Subcutaneous preadipocyte (primary cell): ENCODE measurements at places on chromosomes 13 and 19. TPM values are rescaled to one million over a fixed set of nuclear protein-coding genes. Genes with fewer than 3 reads are reported as not detected.

The CLC gene
- not detected in 2 replicates for total RNA-seq

The BCAM gene
- 1.8 and 2.2 TPM in 2 replicates for total RNA-seq

The ZNF611 gene
- 8.1 and 11.3 TPM in 2 replicates for total RNA-seq

The TEX101 gene
- not detected in 2 replicates for total RNA-seq

The LIG4 gene
- total RNA-seq = 5.1 and 8.2 TPM in 2 replicates

The PPAN gene
- total RNA-seq = 35.6 and 45.5 TPM in 2 replicates

The MYPOP gene
- 1.5 and 2.5 TPM in 2 replicates for total RNA-seq

The LRRC63 gene
- under 0.01 and 0.37 TPM in 2 replicates for total RNA-seq

The RABAC1 gene
- total RNA-seq = 75.3 and 170 TPM in 2 replicates

The ZNF221 gene
- total RNA-seq = 6.1 and 7.3 TPM in 2 replicates

The TMEM86B gene
- 0.73 and 2.3 TPM in 2 replicates for total RNA-seq

The LPAR6 gene
- total RNA-seq = 4.0 and 4.1 TPM in 2 replicates

The TPRX2 gene
- not detected in 2 replicates for total RNA-seq

The RAB8A gene
- 80.1 and 113 TPM in 2 replicates for total RNA-seq

The PNMA8A gene
- total RNA-seq = 5.1 and 8.1 TPM in 2 replicates

The SMAD9 gene
- total RNA-seq = 1.8 and 2.2 TPM in 2 replicates

The KIR3DL2 gene
- not detected in 2 replicates for total RNA-seq

The NPHS1 gene
- not detected in 2 replicates for total RNA-seq

The CALR3 gene
- total RNA-seq = not detected in 2 replicates

The CFD gene
- 8.0 and 144 TPM in 2 replicates for total RNA-seq

The ZNF738 gene
- 4.0 and 5.1 TPM in 2 replicates for total RNA-seq

The FGF21 gene
- total RNA-seq = not detected in 2 replicates

The CYP4F11 gene
- total RNA-seq = not detected in 2 replicates

The LIN37 gene
- 14.3 and 16.2 TPM in 2 replicates for total RNA-seq

The ZNF470 gene
- 4.0 and 4.1 TPM in 2 replicates for total RNA-seq

The GPR18 gene
- total RNA-seq = not detected in 2 replicates

The DCLK1 gene
- 38.9 and 78.3 TPM in 2 replicates for total RNA-seq

The ZNF296 gene
- total RNA-seq = 0.20 TPM in 1 of 2 replicates, not detected in the other

The ERICH6B gene
- not detected in 2 replicates for total RNA-seq

The MISP3 gene
- 0.39 and 0.73 TPM in 2 replicates for total RNA-seq

The MTUS2 gene
- under 0.01 TPM in 2 replicates for total RNA-seq

The ACP7 gene
- total RNA-seq = under 0.01 and 0.98 TPM in 2 replicates

The ZNF285 gene
- 1.2 and 3.3 TPM in 2 replicates for total RNA-seq

The LMTK3 gene
- total RNA-seq = not detected in 2 replicates

The RAB20 gene
- 6.6 and 8.1 TPM in 2 replicates for total RNA-seq

The FXYD1 gene
- 1.5 TPM in 1 of 2 replicates, not detected in the other for total RNA-seq

The KATNAL1 gene
- 10.9 and 14.7 TPM in 2 replicates for total RNA-seq

The FAM174C gene
- total RNA-seq = 28.9 and 36.4 TPM in 2 replicates

The CEACAM3 gene
- total RNA-seq = not detected in 2 replicates

The TMEM221 gene
- not detected in 2 replicates for total RNA-seq

The FCHO1 gene
- total RNA-seq = 0.73 and 1.2 TPM in 2 replicates

The CBLC gene
- not detected in 2 replicates for total RNA-seq

The ZNF254 gene
- total RNA-seq = 8.4 and 9.2 TPM in 2 replicates

The CRTC1 gene
- 2.6 and 2.9 TPM in 2 replicates for total RNA-seq

The CAPN12 gene
- not detected in 2 replicates for total RNA-seq

The HNRNPM gene
- total RNA-seq = 36.4 and 56.5 TPM in 2 replicates

The CLDND2 gene
- total RNA-seq = not detected in 2 replicates

The WDR87 gene
- not detected in 2 replicates for total RNA-seq

The GAMT gene
- 23.9 and 42.6 TPM in 2 replicates for total RNA-seq

The CACNG6 gene
- total RNA-seq = not detected in 2 replicates
